ENCODE measurements at places on chromosomes 2 and 18.

- DNase-seq: no peak
Measured at GRCh38 chr2:138534791-138535190, 33.2 kb downstream of the SPOPL start.

- DNase-seq: no peak
Measured at GRCh38 chr2:109206569-109207146, 77.7 kb downstream of the SH3RF3 start.

DNA sequence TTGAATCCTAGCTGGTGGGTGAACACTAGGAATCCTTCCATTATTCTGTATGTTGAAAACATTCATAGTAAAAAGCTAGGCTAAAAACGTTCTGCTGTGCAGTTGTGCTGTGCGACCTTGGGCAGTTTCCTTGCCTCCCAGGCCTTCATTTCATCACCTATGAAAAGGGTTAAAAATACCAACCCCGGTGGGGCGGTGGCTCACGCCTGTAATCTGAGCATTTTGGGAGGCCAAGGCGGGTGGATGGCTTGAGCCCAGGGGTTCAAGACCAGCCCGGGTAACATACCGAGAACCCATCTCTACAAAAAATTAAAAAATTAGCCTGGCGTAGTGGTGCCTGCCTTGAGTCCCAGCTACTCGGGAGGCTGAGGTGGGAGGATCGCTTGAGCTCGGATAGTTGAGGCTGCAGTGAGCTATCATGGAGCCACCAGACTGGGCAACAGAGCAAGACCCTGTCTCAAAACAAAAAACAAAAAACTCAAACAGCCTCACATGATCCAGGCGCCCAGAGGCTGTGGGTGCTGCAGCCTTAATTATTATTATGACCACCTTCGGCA lies 2.9 kb upstream of the RRM2 start:
- DNase-seq: no peak

DNA sequence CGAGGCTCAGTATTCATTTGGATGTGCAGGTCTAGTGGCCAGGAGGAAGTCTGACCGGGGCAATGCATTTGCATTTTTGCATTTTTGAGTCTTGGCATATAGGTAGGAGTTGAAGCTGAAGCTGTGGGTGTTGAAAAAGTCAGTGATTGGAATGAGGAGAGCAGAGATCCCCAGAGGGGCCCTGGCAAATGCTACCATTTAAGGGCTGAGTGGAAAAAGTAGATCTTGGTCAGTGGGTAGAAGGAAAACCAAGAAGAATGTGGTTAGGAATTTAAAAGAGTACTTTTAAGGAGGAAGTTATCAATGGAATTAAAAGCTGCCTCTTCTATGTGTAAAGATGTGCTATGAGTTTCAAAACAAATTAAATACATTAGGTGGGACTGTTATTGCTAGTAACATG lies 143.0 kb downstream of the ZEB2 start:
- DNase-seq: no peak

DNA sequence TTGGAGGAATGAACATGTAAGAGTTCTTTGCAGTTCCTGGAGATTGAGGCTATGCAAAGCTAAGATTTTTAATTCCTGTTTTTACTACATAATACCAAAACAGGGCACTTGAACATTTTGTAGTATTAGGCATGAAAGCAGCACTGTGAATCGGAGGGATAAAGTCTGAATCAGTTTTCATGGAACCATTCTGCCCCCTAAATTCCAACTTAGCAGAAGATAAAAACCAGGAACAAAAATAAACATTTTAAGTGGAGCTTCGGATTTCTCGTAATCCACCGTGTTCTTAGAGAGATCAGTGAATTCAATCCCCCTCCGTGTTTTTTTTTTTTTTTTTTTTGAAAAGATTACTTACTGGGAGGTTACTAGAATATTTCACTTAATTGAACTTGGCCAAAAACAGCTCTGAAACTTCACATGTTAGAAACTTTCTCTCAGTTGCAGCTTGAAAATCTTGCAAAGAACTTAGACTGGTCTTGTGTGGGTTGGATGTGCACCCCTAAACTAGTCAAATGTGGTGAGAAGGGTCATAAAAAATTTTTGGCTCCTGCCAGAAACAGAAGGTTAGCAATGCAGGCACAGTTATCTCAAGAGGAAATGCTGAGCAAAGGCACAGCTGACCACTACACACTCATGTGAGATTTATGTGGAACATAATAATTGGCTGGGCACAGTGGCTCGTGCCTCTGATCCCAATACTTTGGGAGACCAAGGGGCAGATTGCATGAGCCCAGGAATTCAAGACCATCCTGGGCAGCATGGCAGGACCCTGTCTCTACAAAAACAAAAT lies 145.4 kb upstream of the RNF152 start:
- no peak for DNase-seq

DNA sequence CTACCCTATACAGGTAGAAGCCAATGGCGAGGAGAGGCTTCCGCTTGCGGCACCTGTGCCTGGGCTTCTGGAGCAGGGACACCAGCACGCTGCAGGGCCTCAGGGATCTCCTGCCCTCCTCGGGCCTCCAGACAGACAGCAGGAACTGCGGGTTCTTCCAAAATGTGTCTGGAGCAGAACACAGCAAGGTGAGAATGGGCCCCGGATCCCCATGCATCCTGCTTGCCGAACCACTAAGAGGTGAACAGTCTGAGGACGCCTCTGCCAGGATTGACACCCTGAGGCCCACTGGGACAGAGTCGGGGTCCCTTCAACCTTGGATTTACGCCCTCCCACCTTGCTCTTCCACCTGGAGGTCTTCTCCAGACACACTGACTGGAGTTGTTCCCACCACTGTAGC lies 25.4 kb downstream of the CAPN14 start:
- no peak for DNase-seq

- DNase-seq: no peak
Measured at GRCh38 chr2:21118302-21118920, 5.4 kb upstream of the TDRD15 start.

- no peak for DNase-seq
Measured at GRCh38 chr2:207952564-207953345, 72.6 kb downstream of the PLEKHM3 start.

DNA sequence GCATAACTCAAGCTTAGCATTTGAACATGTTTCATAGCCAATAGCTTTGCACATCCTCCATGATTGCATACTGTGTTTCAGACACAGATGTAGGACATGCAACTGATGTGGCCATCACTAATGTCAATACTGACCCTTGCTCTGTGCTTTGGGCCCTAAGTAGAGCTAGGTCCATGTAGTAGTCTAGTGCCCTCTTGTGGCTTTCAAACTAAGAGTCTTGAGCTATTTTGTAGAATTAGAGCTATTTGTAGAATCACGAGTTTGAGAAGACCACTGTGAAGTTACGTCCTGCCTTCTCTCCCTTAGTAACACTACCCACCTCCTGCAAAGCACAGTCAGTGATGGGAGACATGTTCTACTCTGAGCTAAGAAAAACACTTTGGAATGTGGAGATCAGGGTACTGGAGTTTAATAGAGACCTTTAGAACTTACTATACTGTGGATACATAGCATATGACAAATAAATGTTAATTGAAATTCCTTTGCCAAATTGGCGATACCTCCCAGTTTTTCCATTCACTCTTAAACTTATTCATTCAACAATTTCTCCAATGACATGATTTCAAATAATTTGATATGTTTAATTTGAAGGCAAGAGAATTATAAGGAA lies 306.5 kb upstream of the TNP1 start:
- no peak for DNase-seq

GRCh38 chr18:24187689-24188088 lies 48.8 kb downstream of the CABYR start:
- DNase-seq: no peak

GRCh38 chr2:77813599-77813998 lies 291.4 kb upstream of the LRRTM4 start:
- DNase-seq: no peak

DNA sequence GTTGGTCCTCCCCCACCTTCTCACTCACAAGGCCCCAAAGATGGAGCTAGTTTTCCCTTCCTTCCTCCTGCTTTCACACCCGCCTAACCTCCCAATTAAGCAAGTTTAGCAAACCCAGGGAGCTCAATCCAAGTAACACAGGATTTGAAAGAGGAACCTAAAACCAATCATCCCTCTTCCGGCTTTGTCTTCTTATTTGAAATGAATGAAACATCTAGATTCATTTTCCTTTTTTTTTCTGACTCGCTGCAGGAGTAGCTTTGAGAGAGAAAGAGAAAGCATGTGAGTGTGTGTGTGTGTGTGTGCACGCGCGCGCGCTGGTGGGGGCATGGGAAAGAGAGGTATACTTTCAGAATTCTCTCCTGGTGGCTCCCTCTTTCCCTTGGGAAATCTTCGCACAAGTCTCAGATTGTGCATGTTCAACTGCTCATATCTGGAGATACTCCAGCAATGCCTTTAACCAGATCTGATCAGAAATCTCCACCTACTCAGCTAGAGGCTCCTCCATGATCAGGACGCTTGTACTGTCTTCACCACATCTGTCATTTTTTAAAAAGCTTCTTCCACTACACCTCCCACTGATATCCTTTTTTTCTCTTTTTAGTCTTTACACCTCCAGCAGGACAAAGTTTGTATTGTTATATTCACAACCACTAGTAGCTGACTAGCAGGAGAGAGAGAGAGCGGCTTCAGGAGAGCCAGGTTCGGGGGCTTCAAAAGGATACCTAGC lies 1.7 kb downstream of the SLC8A1 start:
- no peak for DNase-seq

GRCh38 chr18:23238152-23238531 lies 102.9 kb downstream of the CABLES1 start:
- DNase-seq: no peak

- DNase-seq: no peak
Measured at GRCh38 chr18:45430041-45430440, 185.2 kb upstream of the SLC14A2 start.

- DNase-seq: no peak
Measured at GRCh38 chr18:61582202-61582710, 249.0 kb downstream of the CDH20 start.

DNA sequence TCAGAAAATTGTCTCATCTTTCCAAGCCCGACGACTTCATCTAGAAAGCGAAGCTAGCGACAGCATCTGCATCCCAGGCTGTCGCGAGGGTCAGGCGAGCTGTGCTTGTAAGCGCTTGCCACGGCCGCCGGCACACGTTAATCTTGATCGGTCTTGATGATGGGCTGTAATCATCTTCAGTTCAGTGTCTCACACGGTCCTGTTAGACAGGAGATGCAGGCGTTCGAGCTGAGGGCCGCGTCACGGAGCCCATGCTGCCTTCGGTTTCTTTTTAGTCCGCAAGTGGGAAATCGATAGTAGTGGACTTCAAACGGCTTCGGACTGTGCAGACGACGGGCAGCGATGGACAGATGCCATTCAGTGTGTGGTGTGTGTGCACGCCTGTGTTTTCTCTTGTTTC lies 43.6 kb downstream of the ADI1 start:
- DNase-seq: no peak

DNA sequence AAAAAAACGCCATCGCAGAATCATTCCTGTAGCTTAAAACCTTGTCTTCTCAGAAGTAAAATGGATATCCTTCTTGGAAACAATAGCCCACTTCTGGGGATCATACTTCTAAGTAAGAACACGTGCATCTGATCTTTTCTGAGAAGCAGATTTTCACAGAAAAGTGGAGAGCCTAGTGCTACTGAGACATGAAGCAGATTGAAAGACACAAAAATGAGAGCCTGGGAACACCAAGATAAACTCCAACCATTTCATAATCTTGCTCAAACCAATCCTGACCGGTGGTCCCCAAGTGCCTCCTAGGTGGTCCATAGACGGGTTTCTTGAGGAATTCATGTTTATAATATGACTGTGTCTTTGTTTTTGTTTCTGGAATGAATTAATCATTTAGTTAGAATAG lies 191.2 kb downstream of the IRS1 start:
- no peak for DNase-seq

DNA sequence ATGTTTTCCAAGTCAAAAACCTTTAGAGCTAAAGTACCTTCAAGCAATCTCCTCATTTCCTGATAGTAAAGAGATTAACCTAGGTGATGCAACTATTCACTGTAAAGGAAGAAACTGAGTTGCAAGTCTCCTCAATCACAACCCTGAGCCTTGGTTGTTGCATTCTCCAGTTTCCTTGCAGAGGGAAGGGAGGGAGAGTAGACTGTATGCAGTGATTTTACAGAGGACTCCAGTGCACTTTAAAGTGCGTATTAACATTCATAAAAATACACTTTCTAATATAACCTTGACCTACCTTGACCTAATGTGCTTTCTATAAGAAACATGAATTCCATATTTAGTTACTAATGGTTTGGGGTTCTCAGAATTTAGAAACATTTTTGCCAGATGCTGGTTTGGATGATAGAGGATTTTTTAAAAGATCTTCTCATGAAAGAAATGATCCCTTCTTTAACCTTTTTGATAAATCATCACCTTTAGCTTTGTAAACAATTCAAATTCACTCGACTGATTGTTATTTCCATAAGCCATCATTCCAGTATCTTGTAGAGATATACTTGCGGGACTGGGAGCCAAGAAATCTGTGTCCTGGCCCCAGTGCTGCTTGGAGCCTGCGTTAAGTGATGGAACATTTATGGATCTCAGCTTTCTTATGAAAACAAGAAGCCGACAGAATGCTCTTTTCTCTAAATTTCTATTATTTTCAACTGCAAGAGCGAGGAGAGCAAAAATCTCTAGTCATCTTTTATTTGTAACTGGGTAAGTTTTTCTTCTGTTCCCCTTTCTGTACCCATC lies 228.3 kb downstream of the ZNF521 start:
- DNase-seq: no peak

- no peak for DNase-seq
Measured at GRCh38 chr2:61117534-61117933, 44.5 kb upstream of the C2orf74 start.

GRCh38 chr2:30259827-30260679 lies 28.7 kb downstream of the LBH start:
- DNase-seq: no peak

DNA sequence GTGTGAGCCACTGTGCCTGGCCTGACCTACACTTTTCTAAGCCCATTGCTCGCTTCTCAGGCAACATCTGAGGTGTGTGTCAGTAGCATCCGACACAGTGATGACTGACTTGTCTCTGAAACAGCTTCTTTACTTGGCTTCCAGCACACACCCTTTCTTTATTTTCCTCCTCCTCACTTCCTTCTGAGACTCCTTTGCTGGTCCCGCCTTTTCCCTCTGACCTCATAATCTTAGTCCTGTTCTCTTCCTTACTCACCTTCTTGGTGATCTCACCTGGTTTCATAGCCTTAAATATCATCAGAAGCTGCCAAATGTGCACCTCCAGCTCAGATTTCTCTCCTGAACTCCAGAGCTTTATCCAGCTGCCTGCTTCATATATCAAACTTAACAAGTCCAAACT lies 66.6 kb upstream of the PELI1 start:
- DNase-seq: no peak

DNA sequence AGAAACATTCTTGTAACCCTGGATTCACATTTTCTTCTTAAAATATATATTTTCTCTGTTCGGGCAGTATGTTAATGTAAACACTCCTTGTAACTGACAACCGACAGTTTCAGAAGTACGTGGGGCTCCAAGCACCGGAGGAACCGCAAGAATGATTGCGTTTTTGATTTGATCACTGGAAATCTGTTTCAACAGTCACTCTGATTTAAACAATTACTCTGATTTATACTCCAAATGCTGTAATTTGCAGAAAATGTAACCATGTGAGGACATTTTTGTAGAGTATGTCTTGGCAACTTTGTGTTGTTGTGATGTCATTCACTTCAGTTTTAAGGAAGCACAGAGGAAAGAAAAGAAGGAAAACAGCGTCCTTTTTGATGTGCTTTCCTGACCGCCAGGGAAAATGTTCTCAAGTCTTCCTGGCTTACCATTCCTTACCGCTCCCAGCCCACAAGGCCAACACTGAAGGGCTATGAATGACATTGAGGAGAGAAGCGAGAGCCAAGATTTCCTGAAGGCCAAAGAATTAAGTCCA lies 77.7 kb downstream of the APOB start:
- no peak for DNase-seq

GRCh38 chr2:45169339-45170190 lies 160.3 kb upstream of the SIX2 start:
- no peak for DNase-seq
